AG09319 (cell line): ENCODE measurements at places on chromosomes 1 and 21.

DNA sequence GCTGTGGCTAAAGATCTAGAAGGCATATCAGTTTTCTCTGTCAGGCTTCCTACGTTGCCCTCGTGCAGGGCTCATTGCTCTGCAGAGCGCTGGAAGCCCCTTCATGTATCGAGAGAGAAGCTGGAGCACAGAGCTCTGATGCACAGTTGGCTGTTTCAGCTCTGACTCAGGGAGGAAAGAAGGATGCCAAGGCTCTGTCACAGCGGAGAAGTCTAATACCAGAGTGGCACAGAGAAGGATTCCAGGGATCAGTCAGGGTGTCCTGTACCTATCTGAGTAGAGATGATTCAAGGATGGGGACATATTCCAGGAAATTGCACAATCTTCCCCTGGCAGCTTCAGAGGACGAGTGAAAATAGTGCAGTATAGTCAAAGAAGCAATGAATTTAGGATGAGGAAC lies 179.2 kb upstream of the FMN2 start:
- DNase-seq = no peak

- no peak for DNase-seq
Measured at GRCh38 chr21:42343963-42344510, 6.8 kb downstream of the TFF2 start.

GRCh38 chr1:18794051-18794450 lies 65.4 kb downstream of the TAS1R2 start:
- DNase-seq = no peak

DNA sequence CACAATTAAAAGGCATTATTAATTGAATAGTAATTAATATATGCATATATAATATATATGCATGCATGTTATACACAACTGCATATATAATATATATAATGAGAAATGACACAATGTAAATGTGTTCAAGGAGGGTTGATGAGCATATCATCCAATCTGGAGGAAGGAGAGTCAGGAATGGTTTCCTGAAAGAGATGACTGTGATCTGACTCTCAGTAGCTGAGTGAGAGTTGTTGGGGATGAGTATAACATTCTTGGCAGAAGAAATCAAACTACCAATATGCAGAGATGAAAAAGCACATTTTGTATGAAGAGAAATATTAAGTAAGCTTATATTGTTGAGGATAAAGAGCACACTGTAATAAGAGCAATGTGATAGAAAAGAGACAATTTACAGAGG lies 37.3 kb downstream of the F13B start:
- no peak for DNase-seq

GRCh38 chr1:234869182-234870019 lies 259.2 kb downstream of the TOMM20 start:
- DNase-seq = no peak
